Hematopoietic multipotent progenitor cell treated with erythropoietin and hydrocortisone succinate and interleukin-3 and kit ligand, for 8 days (in vitro differentiated cells): ENCODE measurements at places on chromosomes 4 and X.
A peak's percentile ranks its signal among the peaks of the same experiment; 100 is the strongest.

DNA sequence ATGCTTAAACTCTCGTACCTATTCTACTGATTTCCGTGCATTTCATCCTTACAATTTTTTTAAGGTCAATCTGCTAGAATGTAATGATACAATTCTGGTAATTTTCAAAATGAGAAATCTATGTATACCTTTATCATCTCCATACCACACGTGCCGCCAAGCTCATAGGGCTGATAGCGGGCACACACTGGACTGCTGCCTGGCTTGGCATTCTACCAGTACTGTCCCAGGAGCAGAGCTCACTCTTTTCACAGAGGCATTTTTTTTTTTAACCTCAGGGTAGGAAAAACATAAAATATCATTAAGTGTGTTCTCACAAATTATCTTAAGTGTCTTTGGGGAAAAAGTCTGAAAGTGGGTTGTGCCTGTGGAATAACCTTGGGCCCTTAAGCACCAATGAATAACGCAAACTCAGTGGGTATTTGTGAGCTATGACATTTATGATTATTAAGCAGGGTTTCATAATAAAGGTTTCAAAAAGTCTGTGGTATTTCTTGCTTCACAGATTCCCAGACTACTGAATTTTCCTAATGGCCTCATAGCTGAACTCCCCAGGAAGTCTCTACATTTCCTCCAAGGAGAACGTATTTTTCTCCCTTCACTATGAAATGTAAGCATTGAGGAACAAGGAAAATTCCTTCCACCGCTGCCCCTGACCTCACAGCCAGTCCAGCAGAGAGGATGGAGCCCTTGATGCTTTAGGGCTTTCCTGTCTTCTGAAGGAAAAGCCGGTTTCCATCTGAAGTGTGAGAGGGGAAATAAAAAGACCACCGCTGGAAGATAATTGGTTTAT lies 125.2 kb downstream of the ELOVL6 start:
- DNase-seq, result peak; percentile 86

DNA sequence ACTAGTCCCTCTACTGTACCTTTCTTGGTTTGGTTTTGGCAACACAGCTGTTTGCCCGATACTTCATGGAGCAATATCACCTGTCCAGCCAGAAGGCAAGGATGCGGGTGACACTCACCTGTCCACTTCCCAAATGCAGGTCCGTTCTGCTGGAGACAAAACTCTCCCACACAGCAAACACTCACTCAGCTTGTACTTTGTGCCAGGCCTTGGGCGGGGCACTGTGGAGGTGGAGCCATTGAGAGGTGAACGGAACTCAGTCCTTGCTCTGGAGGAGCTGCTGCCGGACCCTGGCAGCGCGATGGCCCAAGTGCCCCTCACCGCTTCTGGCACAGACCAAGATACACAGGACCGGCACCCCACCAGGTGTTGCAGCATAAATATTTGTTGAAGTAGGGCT lies 15.3 kb upstream of the HMGB3 start:
- DNase-seq, result no peak

- peak; percentile 97 for DNase-seq
These were observed 176.7 kb downstream of the LDB2 start for GRCh38 chr4:16721613-16722291.

DNA sequence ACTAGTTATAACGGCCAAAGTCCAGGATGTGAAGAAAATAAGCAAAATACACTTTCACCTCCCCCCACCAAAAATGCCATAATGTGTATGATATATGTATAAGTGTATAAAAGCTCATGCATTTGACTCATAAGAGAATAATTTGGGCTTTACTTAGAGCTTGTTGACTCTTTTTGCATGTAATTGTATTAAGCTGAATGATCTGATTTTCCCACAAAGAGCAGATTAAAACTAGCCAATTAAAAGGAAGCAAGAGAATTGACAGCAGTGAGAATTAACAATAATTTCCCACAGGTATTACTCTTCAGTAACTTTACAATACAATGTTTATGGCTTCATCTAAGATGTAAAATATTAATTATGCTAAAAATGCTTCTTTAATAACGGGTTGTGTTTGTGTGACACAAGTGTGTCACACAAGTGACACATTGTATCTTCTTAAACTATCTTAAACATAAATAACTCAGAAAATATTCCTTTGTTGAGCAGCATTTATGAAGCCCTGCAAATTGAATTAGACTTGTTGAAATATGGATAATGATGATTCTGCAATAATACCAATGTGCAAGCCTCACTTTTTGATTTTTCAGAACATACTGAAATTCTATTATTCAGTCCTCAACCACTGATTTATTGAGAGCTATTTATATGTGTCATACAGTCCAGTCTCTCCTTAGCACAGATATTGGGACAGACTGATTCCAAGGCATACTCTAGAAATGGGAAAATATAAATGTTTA lies 134.5 kb downstream of the SLIT2 start:
- DNase-seq, result no peak

DNA sequence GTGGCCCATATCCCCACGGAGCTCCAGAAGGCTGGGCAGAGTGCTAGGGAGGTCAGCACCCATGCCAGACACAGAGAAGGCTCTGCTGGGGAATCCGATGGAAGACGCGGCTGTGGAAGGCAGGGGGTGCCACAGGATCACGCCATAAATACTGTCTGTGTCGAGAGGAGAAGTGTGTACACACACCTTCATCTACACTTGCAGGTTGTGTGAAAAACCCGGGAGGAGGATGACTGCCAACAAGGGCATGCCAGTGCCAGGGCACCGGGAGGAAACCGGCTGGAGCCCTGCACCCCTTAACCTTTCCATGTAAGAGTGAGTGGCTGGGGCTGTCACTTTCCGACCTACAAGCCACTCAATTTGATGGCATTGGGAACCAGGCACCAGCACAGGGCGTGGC lies 31.2 kb downstream of the LETM1 start:
- DNase-seq, result no peak

- DNase-seq, result no peak
These were observed 14.8 kb downstream of the PRSS12 start for GRCh38 chr4:118337954-118338353.

GRCh38 chrX:52839137-52839536 lies 28.1 kb downstream of the XAGE5 start:
- no peak for DNase-seq

- DNase-seq, result peak; percentile 16
These were observed 3.8 kb downstream of the ANKRD50 start for GRCh38 chr4:124708517-124709300.

GRCh38 chr4:6087669-6088341 lies 69.6 kb upstream of the C4orf50 start:
- peak; percentile 1 for DNase-seq

GRCh38 chr4:185833055-185833598 lies 21.1 kb upstream of the SORBS2 start:
- DNase-seq, result no peak

DNA sequence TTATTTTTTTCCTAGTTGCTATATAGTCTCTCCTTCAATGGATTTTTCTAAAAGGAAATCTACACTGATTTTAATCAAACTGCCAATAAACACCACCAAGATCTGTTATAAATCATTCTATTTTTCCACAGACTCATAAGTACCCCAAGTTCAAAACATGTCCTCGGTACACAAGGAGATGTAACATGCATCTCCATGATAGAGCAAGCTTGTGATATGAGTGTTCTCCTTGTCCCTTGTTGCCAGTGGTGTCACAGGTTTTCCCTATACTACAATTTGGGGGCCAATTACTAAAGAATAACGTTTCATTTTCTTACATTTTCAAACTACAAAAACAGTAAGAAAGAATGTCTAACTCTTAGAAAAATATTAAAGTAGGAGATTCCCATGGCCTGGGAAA lies 491 bp downstream of the ARHGEF6 start:
- DNase-seq, result peak; percentile 30

DNA sequence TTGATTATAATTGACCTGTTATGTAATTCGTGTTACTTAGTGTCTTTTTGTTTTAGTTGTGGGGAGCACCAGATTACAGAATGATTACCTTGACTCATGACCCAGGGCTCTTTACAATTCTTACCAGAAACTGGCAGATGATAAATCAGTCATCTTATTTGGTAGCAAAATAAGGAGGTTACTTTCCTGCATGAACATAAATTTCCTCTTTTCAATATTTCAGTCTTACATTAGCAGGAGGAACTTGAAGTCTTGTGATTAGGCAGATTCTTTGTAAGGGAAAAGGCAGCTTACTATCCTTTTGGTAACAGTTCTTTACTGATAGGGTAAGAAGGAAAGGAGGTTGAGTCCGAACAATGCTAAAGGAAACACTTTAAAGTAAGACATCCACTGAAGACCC lies 26.0 kb upstream of the SLC25A5 start:
- DNase-seq, result no peak

- no peak for DNase-seq
These were observed 296.1 kb downstream of the TRIML1 start for GRCh38 chr4:188435381-188435780.

- DNase-seq, result no peak
These were observed 74.2 kb downstream of the FREM3 start for GRCh38 chr4:143626134-143626911.

GRCh38 chr4:46503739-46504138 lies 113.8 kb upstream of the GABRA2 start:
- no peak for DNase-seq

DNA sequence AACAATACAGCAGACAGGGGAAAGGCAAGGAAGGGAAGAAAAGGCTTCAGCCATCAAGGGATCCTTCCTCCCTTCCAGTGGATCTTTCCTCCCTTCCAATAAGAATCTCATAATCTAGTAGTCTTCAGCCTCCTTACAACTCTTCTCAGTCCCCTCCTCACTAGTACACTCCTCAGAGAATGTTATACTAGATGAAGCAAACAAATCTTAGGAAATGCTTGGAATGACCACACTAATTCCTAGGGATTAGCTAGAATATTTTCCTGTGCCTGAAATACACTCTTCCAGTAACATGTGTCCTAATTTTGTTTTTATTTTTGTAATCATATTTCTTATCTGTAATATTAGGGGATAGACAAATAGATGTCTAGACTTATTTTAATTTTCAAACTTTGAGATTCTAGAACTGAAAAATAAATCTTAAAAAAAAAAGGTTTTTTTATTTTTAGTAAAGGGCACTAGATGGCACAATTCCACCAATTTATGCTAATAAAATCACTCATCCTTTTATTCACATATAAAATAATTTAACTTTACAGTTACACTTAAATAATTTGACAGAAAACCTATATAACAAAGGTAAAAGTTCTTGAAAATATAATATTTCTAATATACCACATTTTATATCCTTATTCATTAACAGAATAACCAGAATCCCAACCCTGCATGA lies 7.0 kb upstream of the STPG2 start:
- peak; percentile 10 for DNase-seq

- peak; percentile 56 for DNase-seq
These were observed 1.7 kb downstream of the CLCN4 start for GRCh38 chrX:10158279-10159144.

GRCh38 chr4:55485821-55486220 lies 60.9 kb downstream of the CLOCK start:
- DNase-seq, result no peak

GRCh38 chr4:124095621-124096020 lies 616.9 kb downstream of the ANKRD50 start:
- DNase-seq, result no peak

DNA sequence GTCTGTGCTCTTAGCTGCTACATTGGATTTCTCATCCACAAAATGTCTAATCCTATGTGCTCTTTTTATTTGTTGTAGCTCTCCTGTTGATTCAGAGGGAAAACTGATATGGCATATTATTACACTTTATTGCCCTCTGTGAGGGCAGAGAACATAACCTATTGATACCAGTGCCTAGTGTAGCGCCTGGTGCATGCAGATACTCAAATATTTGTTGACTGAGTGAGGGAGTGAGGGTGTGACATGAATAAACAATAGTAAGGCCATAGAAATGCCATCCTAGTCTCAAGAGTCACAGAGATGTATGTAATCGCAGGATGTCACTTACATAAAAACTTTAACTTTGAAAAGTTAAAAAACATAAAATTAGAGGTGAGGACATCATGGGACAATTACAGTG lies 159.1 kb downstream of the SHROOM3 start:
- DNase-seq, result no peak

GRCh38 chr4:37453281-37453998 lies 208.9 kb downstream of the NWD2 start:
- DNase-seq, result peak; percentile 3

GRCh38 chr4:70496231-70496630 lies 22.1 kb upstream of the AMTN start:
- no peak for DNase-seq

- DNase-seq, result no peak
These were observed 29.1 kb upstream of the CD38 start for GRCh38 chr4:15749001-15749400.

GRCh38 chrX:133362538-133362937 lies 52.8 kb downstream of the GPC4 start:
- DNase-seq, result no peak

GRCh38 chrX:13748486-13748885 lies 13.9 kb downstream of the OFD1 start:
- DNase-seq, result no peak

GRCh38 chr4:124334119-124334518 lies 378.4 kb downstream of the ANKRD50 start:
- peak; percentile 54 for DNase-seq

DNA sequence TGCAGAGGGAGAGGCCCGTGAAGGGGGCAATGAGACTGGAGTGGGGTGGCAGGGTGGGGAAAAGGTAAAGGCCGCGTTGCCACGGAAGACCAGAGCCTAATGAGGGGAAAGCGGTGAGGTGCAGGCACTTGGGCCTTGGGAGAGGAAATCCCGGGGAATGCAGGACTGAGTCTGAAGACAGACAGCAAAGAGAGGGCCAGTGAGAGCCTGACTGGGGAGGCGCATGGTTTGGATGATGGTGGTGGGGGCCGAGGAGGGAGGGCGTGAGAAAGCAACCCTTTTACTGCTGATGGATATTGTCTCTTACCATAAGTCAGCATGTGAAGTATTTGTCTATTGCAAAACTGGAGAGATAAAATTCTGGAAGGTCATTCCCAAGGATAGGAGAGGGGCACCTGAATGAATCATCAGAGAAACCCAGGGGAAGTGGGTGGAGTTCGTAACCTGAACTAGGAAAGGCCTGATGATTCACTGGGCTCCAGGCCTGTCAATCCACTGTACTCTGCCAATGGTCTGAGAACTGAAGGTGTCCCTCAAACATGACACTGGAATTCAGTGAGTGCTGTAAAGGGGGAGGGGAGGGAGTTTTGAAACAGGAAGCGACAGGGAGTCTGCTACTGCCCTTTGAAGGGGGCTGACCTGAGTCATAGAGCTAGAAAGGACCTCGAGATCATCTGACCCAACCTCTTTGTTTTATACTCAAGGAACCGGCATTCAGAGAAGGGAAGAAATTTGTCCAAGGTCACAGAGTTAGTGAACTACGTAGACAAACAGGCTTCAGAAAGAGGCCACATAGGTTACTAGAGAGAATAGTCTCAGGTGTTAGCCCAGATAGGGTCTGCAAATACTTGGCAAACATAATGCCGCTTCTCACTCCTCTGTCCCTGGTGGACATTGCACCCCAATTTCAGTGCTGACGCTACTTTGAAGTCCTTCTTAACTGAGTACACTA lies 52.2 kb downstream of the NALF2 start:
- DNase-seq, result no peak

- DNase-seq, result no peak
These were observed 2.9 kb downstream of the GYG2 start for GRCh38 chrX:2831471-2832228.

GRCh38 chrX:47629419-47630200 lies at the start of gene CFP:
Gene CFP, minus strand, starts transcription at chrX:47629930. Its CDS starts 86 bp downstream, at chrX:47629844.
- peak; percentile 14 for DNase-seq
